ENCODE measurements at places on chromosomes 5 and 9.
A peak's percentile ranks its signal among the peaks of the same experiment; 100 is the strongest.

DNA sequence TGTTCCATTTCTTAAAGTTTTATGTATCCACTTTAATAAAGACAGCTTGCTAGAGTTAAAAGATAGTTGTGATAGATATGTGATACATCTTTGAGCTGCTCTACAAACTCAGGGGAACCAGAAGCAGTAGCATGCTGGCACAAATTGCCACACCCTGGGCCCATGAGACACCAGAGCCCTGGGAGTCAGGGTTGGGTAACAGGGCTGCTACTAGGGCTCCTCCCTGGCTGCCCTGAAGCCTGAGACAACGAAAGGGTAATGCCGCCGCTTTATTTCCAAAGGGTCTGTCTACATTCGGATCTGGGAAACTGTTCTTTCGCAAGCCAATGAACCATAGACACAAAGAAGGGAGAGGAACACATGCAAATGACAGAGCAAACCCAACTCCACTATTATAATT lies 29.2 kb downstream of the PTPN3 start:
- DNase-seq, result no peak

DNA sequence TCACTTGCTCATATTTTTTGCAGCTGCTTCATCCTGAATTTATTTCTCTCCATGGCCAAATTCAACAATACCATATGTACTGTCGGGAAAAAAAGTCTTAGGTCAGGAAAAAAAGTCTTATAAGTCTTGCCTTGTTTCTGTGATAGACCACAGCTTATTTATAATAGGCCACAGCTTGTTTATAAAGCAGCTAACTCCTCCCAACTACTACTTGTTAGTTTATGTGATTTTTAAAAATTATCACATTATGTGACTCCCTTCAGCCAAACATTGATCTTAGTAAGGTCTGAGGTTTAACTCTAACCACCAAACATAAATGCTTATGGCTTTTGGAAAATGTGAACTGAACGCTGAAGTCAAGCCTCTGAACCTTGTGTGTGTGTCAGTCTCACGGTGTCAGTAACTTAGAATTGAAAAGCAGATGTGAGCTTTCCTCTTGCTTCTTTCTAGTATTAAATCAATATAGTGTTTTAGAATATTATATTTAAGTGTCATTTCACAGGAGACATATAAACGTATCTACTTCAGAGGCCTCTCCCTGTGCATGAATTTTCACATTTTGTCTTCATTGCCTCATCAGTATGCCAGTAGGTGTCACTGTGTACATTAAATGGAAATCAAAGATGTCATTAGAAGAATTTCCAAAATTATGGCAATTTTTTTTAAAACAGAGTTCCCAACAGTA lies 51.3 kb downstream of the SNX24 start:
- no peak for DNase-seq

GRCh38 chr5:73135429-73136054 lies 15.2 kb downstream of the TMEM171 start:
- no peak for DNase-seq

GRCh38 chr9:93663877-93664548 lies 87.6 kb downstream of the PHF2 start:
- no peak for DNase-seq

GRCh38 chr5:149063896-149064478 lies 1.1 kb upstream of the SH3TC2 start:
- DNase-seq, result no peak

DNA sequence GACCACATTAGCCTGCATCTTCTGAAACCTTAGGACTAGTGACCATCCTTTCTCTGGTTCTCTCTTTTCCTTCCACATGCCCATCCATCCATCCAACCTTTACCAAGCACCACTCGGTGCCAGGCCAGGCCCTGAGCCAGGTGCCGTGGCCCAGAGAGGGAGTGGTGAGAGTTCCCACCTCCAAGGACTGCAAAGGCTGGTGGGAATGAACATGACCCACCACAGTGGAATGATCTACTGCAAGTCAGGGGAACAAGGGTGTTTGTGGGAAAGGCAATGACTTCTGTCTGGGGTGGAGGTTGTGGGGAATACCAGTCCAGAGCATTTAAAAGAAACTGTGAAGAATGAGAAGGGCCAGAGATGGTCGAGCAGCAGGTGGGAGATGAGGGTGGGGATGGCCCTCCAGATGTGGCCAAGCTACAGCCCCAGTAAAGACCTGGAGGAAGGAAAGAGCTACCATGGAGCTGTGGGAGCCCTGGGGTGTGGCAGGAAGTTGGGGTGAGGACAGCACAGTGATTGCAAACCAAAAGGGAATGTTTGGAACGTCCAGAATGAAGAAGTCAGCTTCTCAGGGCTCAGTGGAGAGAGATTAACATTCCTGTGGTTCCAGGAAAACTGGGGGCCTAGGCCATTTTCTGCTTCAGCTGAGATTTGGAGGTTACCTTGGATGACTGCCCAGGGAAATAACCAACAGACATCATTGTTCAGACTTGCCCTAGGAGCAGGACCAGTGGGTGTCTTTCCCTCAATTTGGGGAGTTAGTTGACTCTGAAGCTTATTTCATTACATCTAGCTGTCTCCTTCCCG lies 30.7 kb upstream of the CORO2A start:
- no peak for DNase-seq

DNA sequence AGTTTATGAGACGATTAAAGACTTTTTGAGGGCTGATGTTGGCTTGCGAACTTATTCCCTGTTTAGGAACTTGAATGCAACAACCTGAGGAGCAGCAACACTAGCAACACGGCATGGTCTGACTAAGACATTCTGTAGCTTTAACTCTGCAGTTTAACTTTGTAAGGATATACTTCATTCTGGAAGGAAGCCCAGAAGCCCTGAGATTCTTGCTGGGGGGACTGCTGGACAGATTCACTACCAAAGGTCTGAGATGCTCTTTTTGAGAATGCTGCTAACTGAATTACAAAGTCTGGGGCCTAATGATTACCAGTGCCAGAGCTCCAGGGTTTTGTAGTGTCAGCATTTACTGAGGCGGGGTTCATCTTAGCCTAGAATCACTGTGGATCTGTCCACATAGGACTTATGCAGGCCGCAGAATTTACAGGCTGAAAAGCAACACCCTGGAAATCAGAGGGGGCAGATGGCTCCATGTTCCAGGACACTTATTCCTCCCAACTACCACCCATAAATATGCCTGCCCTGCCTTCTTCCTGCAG lies 537.1 kb upstream of the CDH18 start:
- DNase-seq, result no peak

- DNase-seq, result no peak
Measured at GRCh38 chr9:113499876-113500497, 36.5 kb downstream of the RGS3 start.

DNA sequence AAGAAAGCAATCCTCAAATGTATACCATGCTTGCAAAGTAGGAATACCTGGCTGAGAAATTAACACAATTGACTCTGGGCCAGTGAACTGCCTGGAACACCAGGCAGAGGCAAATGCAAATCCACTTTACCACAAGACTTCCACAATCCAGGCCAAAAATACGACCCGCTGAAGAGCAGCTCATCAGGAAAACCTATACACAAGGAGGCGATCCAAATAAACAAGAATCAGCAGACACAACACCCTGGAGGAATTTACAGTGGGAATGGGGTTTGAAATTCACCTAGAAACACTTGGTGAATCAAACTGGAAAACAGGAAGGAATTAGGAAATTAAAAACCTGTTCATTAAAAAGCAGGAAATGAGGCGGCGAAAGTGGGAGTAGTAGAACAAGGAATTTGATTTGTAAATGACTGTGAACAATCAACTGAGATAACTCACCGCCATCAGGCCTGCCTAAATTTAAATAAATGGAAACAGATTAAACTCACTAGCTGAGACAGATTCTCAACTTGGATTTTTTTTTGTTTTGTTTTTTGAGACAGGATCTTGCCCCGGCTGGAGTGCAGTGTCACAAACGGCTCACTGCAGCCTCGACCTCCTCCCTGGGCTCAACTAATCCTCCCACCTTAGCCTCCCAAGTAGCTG lies 15.9 kb downstream of the CMBL start:
- no peak for DNase-seq

- DNase-seq, result no peak
Measured at GRCh38 chr9:20220286-20220685, 402.0 kb downstream of the MLLT3 start.

GRCh38 chr5:130337179-130337888 lies 433.1 kb downstream of the CHSY3 start:
- no peak for DNase-seq

GRCh38 chr9:70413464-70413798 lies 1.0 kb downstream of the KLF9 start:
- DNase-seq, result no peak

- no peak for DNase-seq
Measured at GRCh38 chr5:132813599-132814502, 749 bp downstream of the SOWAHA start.

DNA sequence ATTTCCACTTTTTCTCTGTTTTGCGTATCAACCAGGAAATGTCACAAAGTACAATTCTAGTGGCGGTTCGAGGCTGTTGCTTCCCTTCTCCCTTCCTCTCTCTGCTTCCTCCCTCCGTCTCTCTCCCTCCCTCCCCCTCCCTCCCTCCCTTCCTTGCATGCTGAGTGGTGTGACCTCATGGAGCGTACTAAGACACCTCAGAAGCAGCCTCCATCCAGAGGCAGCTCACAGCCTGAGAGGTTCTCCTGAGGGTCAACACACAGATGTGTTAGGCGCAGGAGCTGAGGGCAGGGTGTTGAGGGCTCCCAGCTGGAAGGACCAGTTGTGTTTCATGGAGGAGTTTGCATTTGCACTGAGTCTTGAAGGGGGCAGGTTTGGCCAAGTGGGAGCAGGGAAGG lies 57.7 kb downstream of the COL5A1 start:
- DNase-seq, result no peak

DNA sequence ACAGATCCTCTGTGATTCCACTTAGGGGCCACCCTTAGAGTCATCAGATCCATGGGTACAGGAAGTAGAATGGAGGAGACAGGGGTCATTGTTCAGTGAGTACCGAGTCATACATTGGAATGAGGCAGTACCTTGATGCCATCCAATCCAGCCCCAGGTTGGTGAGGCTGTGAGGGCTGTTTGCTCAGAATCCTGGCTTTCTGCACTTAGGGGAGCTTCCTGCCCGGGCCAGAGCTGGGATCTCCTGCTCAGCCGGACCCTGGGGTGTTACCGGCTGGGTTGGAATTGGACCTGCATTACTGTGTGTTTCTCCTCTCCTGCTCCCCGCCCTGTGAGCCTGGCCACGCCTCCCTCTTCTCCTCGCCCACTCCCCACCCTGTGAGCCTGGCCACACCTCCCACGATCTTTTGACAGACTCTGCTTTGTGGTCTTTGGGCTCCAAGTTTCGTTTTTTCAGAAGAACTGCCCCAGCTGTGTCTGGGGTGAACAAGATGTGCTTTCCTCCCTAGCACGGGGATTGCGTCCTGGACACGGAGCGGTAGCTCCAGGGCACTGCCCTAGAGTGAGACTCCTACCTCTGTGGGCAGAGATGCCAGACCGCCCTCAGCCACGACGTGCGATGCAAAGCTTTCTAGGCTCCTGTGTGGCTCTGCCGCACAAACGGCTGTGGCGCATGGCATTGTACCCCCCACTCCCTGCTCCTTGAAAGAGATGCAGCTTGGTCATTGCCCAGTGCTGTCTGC lies 15.4 kb downstream of the TRAF2 start:
- peak; percentile 73 for DNase-seq

DNA sequence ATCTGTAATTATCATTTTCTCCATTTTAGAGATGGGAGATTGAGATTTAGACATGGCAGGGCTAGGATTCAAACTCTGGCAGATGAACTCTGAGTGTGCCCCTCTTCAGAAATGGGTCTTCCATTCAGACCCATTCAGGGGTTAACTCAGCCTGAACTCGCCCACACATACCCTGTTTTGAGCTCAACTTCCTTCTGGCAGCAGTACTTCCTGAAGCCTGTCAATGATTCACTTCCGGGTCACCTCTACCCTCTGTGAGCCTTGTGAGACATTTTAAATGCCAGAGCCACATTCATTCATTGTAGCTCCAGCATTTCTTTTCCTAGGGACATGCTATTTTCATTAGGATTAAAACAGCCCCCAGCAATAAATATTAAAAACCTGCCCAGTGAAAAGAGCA lies 209.3 kb upstream of the SLC24A2 start:
- DNase-seq, result no peak

DNA sequence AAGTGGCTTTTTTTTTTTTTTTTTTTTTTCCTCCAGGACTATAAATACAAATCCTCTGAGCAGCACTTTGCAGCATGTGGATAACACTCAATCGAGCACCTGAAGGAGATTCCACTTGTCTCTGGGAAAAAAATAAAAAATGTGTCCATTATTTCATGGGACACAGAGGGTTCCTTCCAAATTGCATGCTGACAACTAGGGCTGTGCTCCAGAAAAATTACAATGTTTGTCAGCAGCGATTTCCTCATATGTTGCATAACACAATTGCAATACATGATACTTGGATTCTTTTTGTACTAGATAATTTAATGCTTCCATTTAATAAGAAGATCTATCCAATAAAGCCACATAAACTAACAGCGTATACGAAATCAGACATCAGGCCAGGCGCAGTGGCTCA lies 84.4 kb downstream of the CDH18 start:
- DNase-seq, result no peak

GRCh38 chr5:37694867-37695266 lies 145.0 kb downstream of the GDNF start:
- no peak for DNase-seq

GRCh38 chr5:14142202-14142826 lies 828 bp upstream of the TRIO start:
- no peak for DNase-seq

DNA sequence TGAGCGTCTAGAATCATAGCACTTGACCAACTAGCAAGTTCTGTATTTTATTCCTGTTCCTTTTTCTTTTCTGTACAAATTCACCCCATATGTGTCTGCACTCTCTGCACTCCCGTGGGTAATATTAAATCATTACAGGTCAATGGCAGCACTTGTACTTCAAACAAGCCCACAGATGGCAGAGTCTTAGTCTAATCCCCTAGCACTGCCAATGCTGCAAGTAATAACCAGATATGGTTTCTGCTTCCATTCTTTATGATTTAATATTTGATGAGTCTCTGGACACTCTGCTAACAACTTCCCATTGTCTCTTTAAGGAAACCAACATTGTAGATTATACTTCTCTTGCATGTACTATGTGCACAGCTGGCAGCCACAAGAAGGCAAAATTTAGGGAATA lies 343.8 kb upstream of the CHD1 start:
- no peak for DNase-seq

GRCh38 chr9:1285526-1285925 lies 235.4 kb downstream of the DMRT2 start:
- no peak for DNase-seq

DNA sequence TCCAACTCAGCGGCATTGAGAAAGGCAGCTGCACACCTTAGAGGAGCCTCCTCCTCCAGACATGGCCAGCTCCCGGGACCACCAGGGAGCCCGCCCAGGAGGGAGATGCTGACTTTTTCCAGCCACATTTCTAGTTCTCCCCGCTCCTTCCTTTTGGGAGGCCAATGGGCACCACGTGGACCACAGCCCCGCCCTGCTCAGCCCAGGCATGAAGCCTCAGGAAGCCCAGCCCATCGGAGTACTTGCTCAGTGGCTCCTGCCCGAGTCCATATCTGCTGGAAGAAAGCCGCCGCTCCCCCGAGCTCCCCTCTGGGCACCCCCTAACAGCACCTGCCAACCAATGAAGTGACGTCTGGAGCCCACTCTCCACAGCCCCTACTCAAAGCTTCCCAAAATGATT lies 52.4 kb downstream of the SMIM23 start:
- no peak for DNase-seq
